ENCODE measurements at places on chromosomes 11 and 22.

- no peak for DNase-seq
Observed at GRCh38 chr11:68677432-68677831, 6.9 kb upstream of the GAL start.

GRCh38 chr11:123616505-123617198 lies 37.8 kb downstream of the SCN3B start:
- no peak for DNase-seq

GRCh38 chr22:42544686-42545085 lies 9.1 kb upstream of the SERHL2 start:
- DNase-seq = no peak

DNA sequence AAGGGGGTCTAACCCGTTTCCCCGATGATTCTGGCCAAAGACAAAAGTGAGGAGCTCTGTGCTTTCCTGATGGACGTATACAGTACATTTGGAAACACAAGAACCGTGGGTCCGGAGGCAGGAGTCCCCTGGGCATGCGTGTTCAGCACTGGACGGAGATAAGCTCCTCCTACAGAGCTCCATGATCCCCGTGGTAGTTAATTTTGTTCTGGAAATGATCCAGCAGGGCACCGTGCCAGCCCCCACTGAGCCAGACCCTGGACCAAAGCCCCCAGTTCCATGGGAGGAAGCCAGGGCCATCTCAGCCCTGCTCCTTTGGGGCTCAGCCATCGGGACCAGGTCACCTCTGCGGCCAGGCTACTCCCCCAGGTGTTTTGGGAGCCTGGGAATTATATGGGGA lies 83.3 kb downstream of the TRMU start:
- no peak for DNase-seq

GRCh38 chr11:62122076-62122475 lies 1.7 kb upstream of the INCENP start:
- no peak for DNase-seq

GRCh38 chr11:114915871-114916805 lies 237.8 kb downstream of the NXPE2 start:
- DNase-seq = no peak

- DNase-seq = no peak
Observed at GRCh38 chr11:9893474-9893873, 229.6 kb downstream of the SWAP70 start.

DNA sequence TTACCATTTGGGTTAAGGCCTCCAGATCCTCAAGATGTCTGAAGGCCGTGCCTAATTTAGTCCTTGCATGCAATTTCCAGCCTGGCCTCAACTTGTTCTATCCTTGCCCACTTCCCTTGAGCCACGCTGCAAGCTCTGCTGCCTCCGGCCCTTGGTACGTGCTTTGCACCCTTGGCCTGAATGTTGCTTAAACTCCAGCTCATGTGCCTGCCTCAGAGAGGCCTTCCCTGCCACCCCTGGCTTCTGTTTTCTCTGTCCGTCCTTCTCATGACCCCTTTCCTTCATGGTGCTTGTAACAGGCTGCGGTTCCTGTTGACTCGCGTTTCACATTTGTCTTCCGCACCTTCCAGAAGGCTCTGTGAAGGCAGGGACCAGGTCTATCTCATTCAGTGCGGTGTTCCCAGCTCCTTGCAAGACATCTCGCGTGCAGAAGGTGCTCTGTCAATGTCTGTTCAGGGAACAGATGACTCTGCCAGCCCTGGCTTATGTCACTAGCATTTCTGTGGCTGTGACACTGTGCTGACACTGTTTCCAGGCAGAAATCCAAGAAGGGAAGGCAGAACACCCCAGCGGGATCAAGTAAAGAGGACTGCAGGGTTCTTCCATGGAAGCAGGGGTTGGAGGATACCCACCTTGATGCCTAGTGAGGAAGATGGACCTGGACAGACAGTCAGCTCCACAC lies 61.8 kb downstream of the FBLN1 start:
- no peak for DNase-seq

Measured in activated CD8-positive, alpha-beta memory T cell treated with anti-CD3 and anti-CD28 coated beads for 24 hours (primary cell).